ENCODE measurements at places on chromosomes 13 and 19.

GRCh38 chr19:51811344-51811743, 16.4 kb downstream of the FPR3 start:
- no peak for ATAC-seq

DNA sequence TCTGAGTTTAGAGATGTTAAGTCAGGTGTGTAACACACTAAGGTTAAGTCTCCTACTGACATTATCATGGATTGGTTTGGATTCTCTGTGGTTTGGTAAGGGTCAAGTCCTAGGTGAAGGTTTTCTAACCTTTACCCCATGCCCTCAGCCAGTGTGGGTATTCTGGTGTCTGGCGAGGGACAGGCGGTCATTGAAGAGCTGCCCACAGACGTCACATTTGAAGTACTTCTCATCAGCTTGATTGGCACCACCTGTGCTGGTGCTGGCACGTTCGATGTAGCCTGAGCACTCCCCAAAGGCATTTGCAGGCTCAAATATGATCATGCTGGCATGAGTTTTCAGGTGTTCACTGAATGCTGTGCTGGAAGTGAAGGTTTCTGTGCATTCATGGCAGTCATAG, 27.0 kb downstream of the PEG3 start:
- ATAC-seq: no peak

GRCh38 chr13:75440100-75440499, 41.9 kb downstream of the TBC1D4 start:
- ATAC-seq: no peak

GRCh38 chr19:4390017-4390566, 10.3 kb downstream of the SH3GL1 start:
- ATAC-seq: no peak

- no peak for ATAC-seq
Measured at GRCh38 chr13:113573065-113573464, 11.5 kb upstream of the TFDP1 start.

- no peak for ATAC-seq
Measured at GRCh38 chr13:112326821-112327370, 49.3 kb upstream of the SPACA7 start.

DNA sequence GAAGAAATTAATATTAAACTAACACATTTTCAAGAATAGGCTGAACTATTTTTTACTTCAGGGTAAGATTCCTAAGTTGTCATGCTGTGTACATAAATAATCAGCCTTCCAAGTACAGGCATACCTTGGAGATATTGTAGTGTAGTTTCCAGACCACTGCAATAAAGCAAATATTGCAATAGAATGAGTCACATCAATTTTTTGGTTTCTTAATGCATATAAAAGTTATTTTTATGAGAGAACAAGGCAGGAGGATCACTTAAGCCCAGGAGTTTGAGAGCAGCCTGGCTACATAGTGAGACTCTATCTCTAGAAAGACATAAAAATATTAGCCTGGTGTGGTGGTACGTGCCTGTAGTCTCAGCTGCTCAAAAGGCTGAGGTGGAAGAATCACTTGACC, 511.5 kb downstream of the UQCRFS1 start:
- ATAC-seq: no peak

GRCh38 chr13:23119131-23119530, 61.6 kb upstream of the SGCG start:
- no peak for ATAC-seq

DNA sequence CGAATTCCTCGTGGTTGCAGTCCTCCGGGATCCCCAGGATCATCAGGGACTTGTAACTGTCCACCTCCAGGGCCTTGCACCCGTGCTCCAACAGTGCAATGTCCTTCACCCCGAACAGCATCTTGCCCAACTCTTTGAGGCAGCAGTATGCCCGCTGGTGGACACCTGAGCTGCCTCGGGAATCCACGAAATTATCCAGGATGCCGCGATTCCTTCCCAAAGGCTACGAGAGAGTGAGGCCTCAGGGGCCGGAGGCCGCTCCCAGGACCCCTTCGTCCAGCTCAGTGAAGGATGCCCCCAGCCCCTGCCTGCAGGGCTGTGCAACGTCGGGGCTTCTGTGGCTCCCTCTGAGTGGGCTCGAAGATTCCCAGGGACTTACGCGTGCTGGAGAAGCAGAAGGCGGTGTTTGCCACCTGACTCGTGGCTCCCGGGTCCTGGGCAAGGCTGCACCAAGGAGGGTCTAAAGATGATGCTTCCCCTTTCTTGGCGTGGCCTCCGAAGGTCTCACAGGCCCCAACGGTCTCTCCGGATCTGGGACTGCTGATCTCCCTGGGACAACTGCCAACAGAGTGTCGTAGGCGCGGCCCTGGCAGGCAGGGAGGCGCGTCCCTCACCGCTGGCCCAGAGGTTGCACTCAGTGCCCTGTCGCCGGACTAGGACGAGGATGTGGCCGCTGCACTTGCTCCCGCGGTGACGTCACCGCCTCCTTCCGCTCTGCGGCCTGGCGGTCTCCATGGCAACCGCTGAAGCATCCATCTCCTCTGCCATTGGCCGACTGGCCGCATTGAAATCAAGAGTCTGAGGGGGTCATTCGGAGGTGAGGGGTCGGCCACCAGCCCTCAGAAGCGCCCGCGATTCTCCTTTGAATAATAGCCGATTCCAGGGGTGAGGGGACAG, at the start of gene PNMA8C:
Gene PNMA8C, minus strand, starts transcription at position 698 of the 897 bp plus-strand sequence. Its CDS starts 577 bp downstream, at position 121.
- ATAC-seq: peak; percentile 56

- no peak for ATAC-seq
Measured at GRCh38 chr13:110913322-110914080, 1.4 kb downstream of the ANKRD10 start.

GRCh38 chr19:5586300-5587070, 18.7 kb upstream of the TINCR start:
- peak; percentile 37 for ATAC-seq

- no peak for ATAC-seq
Measured at GRCh38 chr19:47510516-47511127, 4.2 kb downstream of the NAPA start.

GRCh38 chr13:105774739-105775460, 760.6 kb downstream of the EFNB2 start:
- ATAC-seq: no peak

- ATAC-seq: no peak
Measured at GRCh38 chr19:13092606-13093235, 9.9 kb downstream of the LYL1 start.

DNA sequence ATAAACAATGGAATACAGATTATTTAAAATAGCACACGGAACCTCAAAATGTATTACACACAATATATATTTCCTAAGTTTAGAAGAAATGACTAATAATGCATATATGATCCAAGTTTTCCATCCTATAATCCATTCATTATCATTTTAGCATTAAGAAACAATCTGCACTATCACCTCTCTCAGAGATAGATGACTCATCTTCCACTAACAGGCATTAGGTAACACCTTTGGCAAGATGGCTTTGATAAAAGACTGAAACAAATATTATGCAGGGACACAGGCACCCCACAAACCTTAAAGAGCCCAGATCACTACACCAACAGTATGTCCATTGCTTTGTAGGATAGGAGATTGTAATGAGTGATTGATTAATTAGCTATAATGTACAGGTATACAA, 4.1 kb downstream of the ENOX1 start:
- ATAC-seq: no peak

- ATAC-seq: no peak
Measured at GRCh38 chr19:16199275-16199932, 1.7 kb downstream of the AP1M1 start.

DNA sequence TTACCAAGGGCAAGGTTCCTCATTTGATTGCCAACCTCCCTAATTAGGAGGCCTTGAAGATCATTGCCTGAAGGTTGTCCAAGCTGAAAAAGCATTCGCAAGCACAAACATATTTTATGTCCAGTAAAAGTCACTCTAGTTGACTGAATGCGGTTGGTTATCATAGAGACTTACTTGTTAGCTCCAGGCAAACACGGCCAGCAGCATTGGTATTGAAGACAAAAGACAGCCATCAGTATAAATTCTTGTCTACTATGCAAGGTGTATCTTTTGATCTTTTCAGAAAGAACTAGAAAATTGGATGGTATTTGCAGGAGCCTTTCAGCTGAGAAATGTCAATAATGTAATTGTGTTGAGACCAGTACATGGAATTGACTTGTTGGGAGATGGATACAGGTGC, 129.9 kb downstream of the GPC6 start:
- ATAC-seq: no peak

GRCh38 chr19:50705422-50706019, 14.1 kb downstream of the SHANK1 start:
- ATAC-seq: peak; percentile 78

DNA sequence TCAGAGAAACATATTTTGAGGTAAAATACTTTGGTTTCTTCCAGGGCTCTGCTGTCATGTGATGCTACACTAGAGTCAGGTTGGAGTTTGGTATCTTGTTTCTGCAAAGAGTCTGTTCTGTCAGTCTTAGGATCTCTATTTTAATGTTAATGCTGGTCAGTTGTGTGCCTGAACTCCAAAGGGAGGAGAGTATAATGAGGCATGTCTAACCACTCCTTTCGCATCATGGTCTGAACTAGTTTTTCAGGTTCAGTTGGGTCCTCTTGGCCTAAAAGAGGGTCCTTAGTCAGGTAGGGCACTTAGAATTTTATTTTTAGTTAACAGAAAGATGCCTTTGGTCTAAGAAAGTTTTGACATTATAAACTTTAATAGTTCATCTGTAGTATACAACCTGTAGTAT, 78.2 kb downstream of the FNDC3A start:
- ATAC-seq: no peak

DNA sequence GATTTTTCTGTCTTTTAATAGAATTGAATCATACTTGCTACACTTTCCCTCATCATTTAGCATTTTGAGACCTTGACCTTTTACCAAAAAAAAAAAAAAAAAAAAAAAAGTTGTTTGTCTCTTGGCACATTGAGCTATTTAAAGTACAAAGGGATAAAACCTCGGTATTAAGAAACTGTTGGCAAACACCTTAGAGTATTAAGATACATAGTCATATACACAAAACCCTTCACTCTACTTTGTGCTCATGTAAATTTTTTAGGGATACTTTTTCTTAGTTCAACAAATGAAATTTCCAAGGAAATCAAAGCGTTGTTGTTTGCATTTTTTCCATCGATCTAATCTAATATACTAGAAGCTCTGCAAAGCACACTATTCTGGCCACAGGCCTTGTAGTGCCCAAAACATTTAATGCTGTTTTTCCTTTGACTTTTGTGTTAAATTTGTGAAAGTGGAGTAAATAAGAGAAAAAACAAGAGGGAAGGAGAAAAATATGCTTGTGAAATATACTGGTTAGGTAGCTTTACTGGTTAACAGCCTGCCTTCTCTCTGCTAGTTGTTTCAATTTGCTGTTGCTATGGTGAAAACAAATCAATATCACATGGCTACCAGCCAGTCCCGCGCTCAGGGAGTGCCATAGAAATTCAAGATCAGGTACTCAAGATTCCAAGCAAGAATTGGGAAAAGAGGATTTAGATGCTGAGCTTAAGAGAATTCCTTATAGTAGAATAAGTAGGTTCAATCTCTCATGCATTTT, 2.6 kb downstream of the MBNL2 start:
- ATAC-seq: no peak

GRCh38 chr13:88085036-88085435, 413.9 kb downstream of the SLITRK5 start:
- ATAC-seq: no peak

DNA sequence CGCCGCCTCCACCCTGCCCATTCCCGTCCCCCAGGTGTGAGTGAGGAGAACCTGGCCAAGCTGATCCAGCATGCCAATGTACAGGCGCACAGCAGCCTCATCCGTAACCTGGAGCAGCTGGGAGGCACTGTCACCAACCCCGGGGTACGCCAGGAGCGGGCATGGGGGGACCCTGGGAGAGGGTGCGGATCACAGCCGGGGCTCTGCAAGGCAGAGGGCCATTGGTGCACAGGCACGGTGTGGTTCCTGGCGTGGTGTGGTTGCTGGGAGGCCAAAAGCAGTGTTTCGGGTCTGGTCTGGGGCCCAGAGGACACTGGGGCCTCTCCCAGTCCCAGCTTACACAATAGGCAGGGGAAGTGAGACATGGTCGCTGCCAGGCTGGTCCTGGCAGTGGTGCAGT, 8.3 kb downstream of the STXBP2 start:
- ATAC-seq: no peak

DNA sequence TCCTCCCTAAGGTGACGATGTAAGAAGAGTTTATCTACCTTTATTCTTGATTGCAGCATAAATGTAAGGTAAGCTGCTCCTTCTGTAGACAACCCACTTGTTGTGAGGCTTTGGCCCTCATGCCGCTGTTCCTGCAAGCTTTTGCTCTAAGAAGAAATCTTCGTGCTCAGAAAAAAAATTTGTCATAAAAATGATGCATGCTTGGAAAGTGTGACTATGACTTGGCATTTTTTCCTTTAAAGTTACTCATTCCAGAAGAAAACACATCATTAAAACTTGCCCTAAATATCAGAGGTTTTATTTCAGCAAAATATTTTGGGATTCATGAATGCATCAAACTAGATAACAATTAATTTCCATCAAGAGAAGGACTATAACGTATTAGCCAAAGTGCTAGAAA, 39.8 kb downstream of the KCTD12 start:
- no peak for ATAC-seq

- no peak for ATAC-seq
Measured at GRCh38 chr13:65697843-65698242, 1532.3 kb downstream of the PCDH9 start.

GRCh38 chr13:50140153-50140552, 124.9 kb downstream of the KCNRG start:
- ATAC-seq: no peak

- no peak for ATAC-seq
Measured at GRCh38 chr13:74570834-74571233, 436.6 kb upstream of the KLF12 start.

DNA sequence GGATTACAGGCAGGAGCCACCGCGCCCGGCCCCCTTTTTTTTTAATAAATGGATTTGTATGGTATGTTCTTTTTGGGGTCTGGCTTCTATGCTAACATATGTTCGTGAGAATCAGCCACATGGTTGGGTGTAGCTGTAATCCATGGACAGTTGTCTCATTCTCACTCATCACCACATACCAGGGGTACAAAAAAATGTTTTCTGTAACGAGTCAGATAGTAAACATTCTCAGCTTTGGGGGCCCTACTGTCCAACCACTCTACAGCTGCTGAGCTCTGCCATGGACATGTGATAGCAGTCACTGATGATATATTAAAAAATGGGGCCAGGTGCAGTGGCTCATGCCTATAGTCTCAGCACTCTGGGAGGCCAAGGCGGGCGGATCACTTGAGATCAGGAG, 5.1 kb upstream of the RETN start:
- no peak for ATAC-seq

- ATAC-seq: no peak
Measured at GRCh38 chr19:58521651-58522050, 2.0 kb upstream of the ZBTB45 start.

GRCh38 chr13:96710166-96710862, 284.0 kb downstream of the OXGR1 start:
- no peak for ATAC-seq
